ENCODE measurements at places on chromosomes 3 and 15.

DNA sequence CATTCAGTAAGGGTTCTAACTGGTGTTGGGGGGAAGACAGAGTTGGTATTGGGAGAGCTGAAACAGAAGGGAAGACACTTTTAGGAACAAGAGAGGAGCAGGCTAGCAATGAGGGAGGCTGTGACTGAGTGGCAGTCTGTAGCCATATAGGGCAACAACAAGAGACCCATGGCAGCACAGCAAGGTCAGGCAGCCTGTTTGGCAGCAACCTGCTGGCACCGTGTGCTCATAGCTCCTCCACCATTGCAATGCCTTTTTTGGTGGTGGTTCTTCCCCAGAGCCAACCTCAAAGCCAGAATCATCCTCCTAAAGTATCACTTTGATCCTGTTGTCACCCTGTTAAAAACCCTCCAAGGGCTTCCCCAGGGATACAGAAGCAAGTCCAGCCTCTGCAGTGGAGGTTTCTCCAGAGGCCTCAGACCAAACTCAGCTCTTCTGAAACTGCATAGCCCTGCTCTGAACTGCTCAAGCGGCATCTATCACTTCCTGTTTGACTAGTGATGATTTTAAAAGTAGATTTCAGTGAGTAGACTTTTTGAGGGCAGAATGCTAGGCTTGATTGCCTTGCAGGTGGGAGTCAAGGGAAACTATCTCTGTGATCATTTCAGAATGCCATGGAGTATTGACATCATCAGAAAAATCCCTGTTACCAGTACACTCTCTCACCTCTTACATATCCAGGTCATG is 176.9 kb downstream of the STAC start:
- peak; percentile 75 for ATAC-seq

GRCh38 chr3:182967218-182968204 is 12.8 kb downstream of the DCUN1D1 start:
- peak; percentile 62 for ATAC-seq

DNA sequence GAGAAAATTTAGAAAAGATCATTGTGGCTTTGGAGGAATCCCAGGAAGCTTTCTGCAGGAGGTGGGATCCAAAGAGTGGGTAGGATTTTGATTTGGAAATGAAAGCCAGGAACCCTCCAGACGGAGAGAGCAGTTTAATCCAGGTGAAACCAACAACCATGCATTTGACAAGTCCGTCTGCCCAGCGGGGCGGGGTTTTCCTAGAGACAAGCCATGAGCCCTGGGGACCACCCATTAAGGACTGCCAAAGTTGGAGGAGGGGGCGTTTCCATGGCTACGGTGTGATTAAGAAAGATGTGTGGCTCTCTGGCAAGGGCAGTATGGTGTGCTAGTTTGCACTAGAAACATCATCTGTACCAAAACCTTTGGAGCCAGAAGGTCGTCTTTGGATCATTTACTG is 53.4 kb downstream of the SRGAP3 start:
- ATAC-seq: no peak

DNA sequence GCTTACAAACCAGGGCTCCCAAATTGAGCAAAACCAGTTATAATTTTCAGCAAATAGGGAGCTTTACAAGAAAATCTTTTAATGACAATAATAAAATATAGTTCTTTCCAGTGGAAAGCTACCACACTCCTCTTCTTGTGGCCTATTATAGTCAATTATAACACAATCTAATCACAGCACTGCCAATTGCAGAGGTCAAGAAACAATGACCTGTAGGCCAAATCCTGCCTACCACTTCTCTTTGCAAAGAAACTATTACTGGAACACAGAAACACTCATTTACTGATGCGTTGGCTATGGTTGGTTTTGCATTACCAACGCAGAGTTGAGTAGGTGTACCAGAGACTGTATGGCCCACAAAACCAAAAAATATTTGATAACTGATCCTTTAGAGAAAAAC is 110.5 kb downstream of the WDR72 start:
- no peak for ATAC-seq

- ATAC-seq: peak; percentile 43
Observed at GRCh38 chr3:101725194-101725889, 928 bp downstream of the CEP97 start.

- no peak for ATAC-seq
Observed at GRCh38 chr3:26312816-26313215, 309.8 kb upstream of the LRRC3B start.

Data from stimulated activated memory B cell treated with anti-CD40 and anti-IgM and Interleukin-4, amounts not matched to agents 10 μg/mL and 1 μg/mL and 100 μg/mL, for 72 hours (primary cell).